Activated CD4-positive, alpha-beta T cell treated with anti-CD3 and anti-CD28 coated beads, Interleukin-2, Interleukin-4, amounts not matched to agents 100 ng/mL and 50 ng/mL, durations not matched to agents 16 hours and 8 hours (primary cell): ENCODE measurements at places on chromosomes 4 and X.

- no peak for DNase-seq
Measured at GRCh38 chr4:20532871-20533870, 167.1 kb upstream of the PACRGL start.

DNA sequence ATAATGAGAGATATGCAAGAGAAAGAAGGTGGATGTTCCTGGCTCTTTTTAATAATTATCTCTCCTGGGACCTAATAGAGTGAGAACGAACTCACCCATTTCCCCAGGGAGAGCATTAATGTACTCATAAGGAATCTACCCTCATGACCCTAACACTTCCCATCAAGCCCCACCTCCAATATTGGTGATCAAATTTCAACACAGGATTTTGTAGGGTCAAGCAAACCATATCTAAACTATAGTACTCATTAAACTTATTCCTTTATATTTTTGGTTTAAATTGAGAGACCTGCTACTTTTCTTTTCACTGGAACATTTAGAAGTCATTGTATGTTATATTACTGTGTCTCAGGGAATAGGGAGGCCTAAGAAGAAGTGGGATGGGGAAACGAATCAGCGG, 2.6 kb downstream of the UGT2A3 start:
- no peak for DNase-seq

DNA sequence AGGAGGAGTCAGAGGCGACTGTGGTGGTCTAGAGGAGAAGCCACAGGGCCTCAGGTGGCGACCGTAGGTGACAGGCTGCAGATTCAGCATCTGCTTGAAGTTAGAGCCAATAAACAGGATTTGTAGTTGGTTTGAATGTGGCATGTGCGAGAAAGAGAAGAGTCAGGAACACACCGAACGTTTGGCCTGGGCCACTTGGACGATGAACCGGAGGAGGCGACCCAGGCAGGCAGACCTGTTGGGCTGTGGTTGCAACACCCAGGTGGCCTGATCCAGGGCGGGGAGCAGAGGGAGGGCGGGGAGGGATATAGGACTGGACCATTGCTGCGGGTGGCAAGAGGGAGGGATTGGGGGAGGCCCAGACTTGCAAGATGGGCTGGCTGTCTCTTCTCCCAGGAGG, 10.0 kb upstream of the PSAPL1 start:
- no peak for DNase-seq

GRCh38 chr4:139112650-139113049, 64.4 kb downstream of the ELF2 start:
- no peak for DNase-seq

DNA sequence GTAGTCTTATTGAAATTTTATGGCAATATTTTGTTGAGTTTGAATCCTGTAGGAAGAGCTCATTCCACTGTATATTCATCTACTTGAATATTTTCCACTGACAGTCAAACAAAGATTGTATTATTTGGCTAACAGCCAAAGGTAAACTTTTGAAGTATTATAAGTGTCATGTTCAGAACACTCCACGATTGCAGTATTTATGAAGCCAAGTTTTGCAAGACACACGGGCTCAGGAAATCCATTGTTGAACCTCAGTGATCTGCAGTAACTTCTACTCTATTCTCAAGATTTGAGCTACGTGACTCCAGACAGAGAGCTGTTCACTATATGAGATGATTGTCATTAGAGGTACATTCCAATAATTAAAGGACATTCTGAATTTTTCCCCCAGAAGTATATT, 302.7 kb upstream of the ADGRL3 start:
- DNase-seq: no peak

DNA sequence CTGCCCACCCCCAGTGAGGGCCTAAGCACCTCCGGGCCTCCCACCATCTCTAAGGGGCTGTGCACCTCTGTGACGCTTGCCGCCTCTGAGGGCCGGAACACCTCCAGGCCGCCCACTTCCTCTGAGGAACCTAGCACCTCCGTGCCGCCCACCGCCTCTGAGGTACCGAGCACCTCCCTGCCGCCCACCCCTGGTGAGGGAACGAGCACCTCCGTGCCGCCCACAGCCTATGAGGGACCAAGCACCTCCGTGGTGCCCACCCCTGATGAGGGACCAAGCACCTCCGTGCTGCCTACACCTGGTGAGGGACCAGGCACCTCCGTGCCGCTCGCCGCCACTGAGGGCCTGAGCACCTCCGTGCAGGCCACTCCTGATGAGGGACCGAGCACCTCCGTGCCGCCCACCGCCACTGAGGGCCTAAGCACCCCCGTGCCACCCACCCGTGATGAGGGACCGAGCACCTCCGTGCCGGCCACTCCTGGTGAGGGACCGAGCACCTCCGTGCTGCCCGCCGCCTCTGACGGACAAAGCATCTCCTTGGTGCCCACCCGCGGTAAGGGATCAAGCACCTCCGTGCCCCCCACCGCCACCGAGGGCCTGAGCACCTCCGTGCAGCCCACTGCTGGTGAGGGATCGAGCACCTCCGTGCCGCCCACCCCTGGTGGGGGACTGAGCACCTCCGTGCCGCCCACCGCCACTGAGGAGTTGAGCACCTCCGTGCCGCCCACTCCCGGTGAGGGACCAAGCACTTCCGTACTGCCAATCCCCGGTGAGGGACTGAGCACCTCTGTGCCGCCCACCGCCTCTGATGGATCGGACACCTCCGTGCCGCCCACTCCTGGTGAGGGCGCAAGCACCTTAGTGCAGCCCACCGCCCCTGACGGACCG, 977 bp downstream of the MAGEE1 start:
- DNase-seq: no peak

DNA sequence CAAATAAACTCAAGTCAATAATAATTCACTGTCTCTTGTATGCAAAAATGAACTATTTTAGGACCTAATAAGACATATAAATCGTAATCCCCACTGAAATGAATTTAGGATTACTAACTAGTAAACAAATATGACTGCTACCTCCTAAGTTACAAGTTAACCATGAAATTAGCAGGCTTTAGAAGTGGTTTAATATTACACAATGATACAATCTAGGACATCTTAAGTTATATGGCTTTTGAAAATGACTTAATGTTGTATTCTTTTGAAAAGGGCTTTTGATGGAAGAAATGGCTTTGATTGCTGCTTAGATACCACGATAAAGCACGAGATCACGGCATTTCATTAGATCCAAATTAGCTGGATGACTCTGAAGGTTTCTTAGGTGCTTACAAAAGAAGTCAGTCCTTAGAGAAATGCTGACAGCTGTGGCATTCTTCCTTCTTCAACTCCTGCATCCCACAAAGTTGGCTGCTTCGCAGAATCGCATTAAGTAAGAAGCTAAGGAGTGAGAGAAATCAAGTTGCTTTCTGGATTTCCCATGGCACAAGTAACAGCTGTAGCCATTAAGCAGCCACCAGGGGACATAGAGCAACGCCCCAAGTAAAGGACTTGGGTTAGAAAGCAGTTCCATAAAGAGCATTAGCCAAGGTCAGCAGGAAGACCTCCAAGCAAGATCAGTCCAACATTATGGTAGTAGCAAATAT, 6.9 kb downstream of the SLC10A7 start:
- no peak for DNase-seq

GRCh38 chrX:79645749-79646148, 278.6 kb upstream of the ITM2A start:
- no peak for DNase-seq

- no peak for DNase-seq
Measured at GRCh38 chr4:71783972-71784371, at the start of gene GC. TSS of gene GC (minus strand) at chr4:71784079. CDS start at chr4:71784018, 61 bp downstream.

DNA sequence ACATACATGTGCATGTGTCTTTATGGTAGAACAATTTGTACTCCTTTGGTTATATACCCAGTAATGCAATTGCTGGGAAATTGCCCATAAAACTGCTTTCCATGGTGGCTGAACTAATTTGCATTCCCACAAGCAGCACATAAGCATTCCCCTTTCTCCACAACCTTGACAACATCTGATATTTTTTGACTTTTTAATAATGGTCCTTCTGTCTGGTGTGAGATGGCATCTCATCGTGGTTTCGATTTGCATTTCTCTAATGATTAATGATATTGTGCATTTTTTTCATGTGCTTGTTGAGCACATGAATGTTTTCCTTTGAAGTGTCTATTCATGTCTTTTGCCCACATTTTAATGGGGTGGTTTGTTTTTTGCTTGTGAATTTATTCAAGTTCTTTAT, 166.0 kb downstream of the TMEM47 start:
- DNase-seq: no peak

- peak; percentile 44 for DNase-seq
Measured at GRCh38 chr4:37453281-37453998, 208.9 kb downstream of the NWD2 start.

DNA sequence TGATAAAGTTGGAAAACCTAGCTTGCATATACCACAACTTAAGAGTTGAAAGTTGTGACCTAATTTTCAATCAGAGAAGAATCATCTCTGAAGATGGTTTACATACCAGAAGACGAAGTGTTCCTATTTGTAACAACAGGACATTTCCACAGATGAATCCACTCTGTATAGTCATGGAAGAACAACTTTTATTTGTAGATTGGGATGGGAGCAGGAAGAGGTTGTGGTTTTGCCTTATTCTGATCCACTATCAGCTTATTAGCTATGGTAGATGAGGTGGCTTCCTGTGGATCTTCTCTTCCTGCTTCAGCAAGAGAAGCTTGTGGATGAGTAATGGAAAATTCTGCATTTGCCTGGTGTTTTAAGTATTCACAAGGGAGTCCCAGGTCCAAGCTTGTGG, 18.6 kb upstream of the SUPT20HL1 start:
- no peak for DNase-seq

DNA sequence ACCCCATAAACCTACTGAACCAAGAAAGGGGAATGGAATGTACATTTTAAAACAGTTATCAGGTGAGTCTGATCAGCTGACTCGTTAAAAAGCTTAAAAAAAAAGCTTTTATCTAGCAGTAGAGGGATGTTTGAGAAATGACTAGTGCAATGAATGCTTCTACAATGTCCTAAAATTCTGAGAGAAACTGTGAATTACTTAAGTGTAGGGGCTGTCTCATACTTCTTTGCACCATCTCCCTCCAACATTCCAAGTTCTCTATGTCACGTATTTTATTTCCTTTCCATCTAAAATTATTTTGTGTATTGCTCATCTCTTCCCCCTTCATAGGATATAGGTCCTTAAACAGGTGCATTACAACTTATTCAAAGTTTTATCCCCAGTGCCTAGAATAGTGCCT, 11.9 kb upstream of the AREG start:
- DNase-seq: no peak

DNA sequence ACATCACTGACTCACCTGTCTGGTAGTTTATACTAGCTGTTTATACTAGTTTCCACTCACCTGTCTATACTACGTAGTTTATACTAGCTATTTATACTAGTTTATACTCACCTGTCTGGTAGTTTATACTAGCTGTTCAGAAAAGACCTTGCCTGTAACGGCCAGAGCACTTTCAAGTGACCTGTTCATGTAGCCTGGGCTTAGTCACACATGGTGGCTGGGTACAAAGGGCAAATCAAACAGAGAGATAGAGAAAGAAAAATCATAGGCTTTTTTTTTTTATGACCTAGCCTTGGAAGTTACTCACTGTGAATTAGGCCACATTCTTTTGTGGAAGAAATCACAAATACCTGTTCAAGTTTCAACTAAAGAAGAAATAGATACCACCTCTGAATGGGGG, 30.7 kb upstream of the SPANXN4 start:
- no peak for DNase-seq

DNA sequence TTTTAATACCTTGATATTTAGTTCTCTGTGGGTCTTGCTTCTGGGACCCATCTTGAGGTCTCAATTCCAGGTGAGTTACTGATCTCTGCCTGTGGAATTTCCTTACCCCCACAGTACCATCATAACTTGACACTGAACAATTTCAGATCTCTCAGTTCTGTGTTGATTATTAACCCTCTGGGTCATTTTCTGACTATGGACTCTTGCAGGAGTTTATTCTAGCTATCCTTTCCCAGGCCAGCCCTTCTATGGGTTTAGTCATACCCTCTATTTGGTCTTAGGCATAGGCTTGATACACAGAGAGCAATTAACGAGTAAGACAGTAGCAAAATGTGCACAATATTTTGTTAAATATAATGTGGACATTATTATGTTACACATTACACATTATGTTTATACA, 3.7 kb upstream of the SPARCL1 start:
- DNase-seq: no peak

- DNase-seq: no peak
Measured at GRCh38 chr4:155666344-155667221, at the start of gene GUCY1A1. TSS of gene GUCY1A1 (plus strand) at chr4:155666848. CDS start at chr4:155696868, 30,020 bp downstream.
